ENCODE measurements at places on chromosomes 6 and 20.

DNA sequence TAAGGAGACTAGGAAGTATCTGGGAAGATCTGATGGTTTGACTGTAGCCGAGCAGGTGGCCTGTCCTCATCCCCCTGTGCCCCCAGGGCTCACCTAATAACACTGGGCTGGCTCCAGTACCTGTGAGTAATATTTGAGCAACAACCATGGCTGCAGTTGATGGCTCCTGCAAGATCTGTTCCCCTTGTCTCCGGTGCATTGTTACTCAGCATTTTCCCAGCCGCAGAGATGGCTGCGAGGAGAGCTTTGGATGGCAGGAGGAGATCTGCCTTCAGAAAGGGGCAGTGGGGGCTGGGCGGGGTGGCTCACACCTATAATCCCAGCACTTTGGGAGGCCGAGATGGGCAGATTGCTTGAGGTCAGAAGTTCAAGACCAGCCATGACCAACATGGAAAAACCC, 39.3 kb downstream of the PTK7 start:
- no peak for DNase-seq

- no peak for DNase-seq
Measured at GRCh38 chr6:138803861-138804260, 8.0 kb downstream of the ECT2L start.

DNA sequence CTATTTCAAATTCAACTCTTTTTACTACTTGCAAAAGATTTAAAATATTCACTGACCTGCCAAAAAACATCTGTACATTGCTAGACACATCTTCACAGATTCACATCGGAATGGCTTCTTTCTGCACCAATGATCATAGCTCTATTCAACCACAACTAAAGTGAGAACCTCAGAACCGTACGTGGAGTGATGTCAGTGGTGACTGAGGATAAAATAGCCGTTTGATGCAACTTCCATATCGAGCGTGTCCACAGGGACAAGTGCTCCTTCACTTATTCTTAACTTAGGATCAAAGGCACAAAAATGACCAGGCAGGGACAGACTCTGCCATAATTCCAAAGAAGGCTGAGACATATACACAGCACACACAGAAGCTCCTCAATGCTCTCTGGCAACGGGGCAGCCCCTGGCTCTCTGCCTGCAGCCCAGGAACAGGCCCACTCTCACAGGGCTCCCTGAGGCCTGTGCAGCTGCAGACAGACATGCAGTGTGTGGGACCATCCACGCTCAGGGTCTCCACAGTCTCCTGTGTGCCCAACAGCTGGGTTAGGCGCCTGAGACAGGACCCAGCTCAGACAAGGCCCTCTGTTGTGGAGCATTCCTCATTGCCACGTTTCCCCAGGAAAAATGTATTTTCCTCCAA, 22.8 kb downstream of the FYN start:
- no peak for DNase-seq

GRCh38 chr6:135228486-135228885, 47.4 kb downstream of the MYB start:
- no peak for DNase-seq

GRCh38 chr6:108719477-108719876, 128.7 kb upstream of the ARMC2 start:
- DNase-seq = no peak

GRCh38 chr6:140205795-140206593, 831.5 kb upstream of the CITED2 start:
- no peak for DNase-seq

- DNase-seq = no peak
Measured at GRCh38 chr20:12528104-12528503, 480.7 kb upstream of the SPTLC3 start.

DNA sequence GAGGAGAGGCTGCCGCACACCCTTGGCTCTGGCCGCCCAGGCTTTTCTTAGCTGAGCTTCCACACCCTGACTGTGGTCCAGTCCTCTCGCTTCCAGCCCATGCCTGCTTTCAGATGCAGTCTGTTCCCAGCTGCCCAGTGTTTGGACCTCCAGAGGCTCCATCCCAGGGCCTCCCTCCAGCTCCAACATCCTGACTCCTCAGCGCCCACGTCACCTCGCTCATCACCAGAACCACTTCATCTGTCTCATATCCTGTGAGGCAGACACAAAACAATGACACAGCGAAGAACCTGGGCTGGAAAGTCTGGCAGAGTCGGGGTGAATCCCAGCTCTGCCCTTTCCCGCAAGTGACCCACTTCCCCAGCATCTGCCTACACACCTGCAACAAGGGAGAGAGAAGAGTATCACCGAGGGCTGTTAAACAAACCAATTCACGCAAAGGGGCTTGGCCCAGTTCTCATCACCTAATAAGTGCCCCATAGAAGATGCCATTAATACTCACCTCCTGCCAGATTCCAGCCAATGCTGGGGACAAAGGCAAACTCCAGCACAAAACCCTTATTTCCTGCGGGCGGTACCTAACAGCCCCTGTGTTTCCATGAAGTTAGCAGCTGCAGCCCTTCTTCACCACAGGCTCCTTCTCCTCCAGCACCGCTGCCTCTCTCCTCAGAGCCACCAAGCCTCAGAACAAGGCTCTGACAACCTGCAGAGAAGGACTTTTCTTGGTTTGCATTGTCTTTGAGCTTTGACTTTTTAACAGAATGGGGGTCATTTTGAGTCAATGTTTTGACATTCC, 133.4 kb upstream of the CDH4 start:
- no peak for DNase-seq

- DNase-seq = no peak
Measured at GRCh38 chr6:52016915-52017748, 70.3 kb downstream of the PKHD1 start.

DNA sequence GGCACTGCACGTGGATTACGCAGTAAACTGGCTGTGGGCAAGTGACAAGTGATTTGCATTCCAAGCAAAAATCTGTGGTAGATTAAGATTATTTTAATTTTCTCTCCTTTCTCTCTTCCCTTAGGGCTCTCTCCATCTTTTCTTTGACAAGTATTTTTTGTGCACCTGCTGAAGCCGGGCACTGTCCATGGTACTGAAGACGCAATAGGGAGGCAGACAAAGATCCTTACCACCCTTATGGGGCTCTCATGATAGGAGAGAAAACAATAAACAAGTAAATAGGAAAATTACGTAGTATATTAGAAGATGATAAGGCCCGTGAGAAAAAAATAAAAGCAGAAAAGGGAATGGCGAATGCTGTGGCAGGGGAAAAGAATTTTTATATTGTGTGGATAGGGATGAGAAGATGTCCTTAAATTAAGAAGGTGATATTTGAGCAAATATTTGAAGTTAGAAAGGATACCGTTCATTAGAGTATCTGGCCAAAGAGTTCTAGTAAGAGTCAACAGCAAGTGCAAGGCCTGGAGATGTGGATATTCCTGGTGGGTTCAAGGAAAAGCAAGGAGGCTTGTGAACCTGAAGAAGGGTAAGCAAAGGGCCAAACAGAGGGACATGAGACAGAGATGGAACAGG, 146.0 kb downstream of the LAMP5 start:
- DNase-seq = no peak

- DNase-seq = no peak
Measured at GRCh38 chr20:5003626-5004025, 2.3 kb upstream of the SLC23A2 start.

DNA sequence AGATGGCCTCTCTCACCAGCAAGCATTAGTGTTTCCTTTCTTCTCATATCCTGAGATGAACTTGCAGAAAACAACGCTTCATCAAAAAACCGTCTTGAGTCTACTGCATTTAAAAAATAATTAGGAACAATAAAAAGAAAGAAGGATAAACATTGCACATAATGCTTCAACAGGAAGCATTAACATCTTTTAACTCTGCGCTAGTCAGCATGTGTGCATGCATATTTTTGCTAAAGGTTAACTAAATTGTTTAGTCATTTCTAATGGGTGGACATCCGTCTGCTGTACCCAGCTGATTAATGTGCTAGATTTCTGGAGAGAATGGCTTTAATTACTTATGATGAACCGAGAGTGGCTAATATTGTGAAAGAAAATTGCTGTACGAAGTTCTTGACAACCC, 349.3 kb downstream of the SOX4 start:
- DNase-seq = no peak

DNA sequence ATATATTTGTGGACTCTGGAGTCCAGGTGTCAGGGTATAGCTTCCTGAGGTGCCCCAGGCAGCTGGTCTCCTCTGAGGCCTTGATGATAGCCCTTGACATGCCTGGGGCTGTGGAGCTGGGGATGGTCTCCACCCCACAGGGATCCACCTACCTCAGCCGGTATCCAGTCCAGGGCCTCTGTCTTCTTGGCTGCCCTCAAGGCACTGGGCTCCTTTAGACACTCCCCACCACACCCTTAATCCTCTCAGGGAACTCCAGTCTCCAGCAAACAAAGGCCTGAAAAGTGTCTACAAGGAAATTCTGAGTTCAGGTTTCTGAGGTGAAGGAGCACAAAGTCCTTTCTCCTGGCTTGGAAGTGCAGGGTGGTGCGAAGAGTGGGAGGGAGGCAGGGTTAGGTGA, 44.6 kb upstream of the DDR1 start:
- no peak for DNase-seq

GRCh38 chr20:14497004-14497403, 159.6 kb upstream of the FLRT3 start:
- DNase-seq = peak; percentile 10

DNA sequence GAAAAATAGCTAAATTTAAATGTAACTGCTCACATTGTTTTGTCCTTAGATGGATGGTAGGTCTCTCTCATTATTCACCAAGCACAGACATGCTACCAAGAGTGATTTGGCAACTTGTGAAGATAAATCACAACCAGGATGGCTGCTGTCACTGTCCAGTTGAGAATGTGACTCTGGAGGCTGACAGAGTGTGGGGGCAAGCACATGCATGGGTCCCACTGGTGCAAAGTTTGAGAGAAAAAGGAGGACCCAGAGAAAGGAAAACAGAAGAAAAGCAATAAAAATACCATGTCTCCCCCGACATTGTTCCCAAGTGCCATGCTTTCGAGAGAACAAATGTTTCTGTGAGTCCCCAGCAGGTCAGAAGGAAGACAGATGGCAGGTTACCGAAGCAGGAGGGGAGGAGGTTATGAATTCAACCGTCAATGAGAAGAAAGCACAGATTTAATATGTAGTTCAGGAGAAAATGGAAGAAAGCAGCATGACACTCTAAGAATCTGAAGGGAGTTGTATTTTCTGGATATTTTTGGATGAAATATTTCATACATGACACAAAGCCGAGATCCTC, 73.0 kb upstream of the TSHZ2 start:
- no peak for DNase-seq

DNA sequence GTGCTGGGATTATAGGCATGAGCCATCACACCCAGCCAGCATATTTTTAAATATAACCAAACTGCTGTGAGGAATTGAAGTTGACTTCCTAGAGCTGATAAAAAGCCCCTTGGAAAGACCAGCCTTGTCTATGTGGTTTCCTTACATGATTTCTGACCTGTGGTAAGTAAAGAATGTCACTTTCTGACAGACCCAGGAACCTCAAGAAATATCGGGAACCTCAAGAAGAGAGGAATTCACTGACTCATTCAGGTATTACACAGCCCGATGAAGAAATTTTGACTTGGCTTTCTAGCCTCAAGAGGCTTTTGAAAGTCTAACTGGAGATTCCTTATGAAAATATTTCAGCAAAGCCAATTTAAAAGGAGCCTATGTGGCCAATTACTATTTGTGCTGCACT, 71.8 kb downstream of the FOXF2 start:
- DNase-seq = no peak

DNA sequence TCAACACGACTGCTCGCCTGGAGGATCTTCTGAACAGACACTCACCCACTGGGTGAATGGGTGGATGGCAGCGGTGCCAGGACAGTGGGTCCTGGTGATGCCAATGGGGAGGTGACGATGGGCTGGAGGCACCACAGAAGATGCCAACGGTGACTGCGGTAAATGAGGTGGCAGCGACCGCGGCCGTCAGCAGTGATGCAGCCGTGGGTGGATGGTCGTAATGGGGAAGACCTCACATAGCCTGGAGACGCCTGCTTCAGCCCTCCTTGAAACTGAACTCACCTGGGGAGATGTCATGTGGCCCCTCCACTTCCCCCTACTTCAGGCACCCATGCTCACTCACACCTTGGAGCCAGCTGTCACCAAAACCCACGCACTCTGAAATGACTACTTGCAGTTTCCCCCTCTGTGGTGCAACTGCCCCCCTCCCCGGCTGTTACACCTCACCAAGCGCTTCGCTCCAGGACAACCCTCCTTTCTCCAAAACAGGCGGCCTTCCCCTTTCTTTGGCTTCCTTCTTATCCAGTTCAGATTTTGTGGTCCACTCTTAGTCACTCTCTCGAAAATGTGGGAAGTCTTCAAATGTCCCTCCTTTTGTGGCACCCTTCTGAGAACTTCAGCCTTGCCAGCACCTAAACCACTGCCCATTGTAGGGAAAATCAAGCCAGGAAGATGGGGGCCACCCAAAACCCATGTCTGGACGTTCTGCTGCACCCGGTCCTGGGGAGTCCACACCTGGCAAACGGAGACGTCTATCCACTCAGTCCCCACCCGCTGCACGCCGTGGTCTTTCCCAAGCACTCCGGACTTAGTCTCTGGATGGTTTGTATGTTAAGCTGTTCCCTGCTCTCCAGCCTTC, 10.4 kb upstream of the ABHD16B start:
- DNase-seq = no peak

DNA sequence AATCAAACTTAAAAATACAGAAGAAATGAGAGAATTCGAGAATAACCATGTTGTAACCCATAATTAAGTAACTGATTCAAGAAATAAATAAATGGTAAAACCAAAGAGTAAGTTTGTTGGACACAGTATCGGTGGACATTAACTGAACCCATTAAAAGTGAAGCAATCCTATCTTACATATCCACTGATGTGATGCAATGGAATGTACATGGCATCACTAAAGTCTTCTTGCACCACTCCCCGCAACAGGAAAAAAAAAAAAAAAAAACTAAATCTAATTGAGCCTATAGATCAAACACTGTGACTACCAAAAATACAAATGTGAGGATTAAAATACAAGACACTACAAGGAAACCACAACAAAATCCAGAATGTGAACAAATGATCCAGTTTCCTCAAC, 7.9 kb downstream of the SNX14 start:
- no peak for DNase-seq

GRCh38 chr20:37108676-37109075, 12.9 kb upstream of the RBL1 start:
- no peak for DNase-seq

DNA sequence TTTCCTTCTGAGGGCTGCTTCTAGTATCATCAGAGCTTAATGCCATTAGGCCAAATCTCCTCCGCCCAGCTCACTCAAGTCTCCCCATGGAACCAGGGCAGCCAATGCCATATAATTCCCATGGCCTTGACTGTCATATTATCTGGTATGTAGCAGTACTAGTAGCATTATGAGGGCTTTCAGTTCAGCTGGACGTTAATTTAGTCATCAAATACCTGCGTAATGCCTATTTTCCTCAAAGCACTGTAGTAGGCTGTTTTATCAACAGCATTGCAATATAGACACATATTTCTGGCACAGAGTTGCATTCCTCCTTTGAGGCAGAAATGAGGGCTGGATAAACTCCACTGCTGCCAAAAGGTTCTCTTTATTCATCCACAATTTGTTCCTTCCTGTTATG, 1.7 kb downstream of the KCTD20 start:
- DNase-seq = no peak

- no peak for DNase-seq
Measured at GRCh38 chr6:32168350-32168749, 4.0 kb downstream of the EGFL8 start.

GRCh38 chr6:133945158-133945557, 7.9 kb upstream of the TBPL1 start:
- DNase-seq = peak; percentile 5
